ENCODE measurements at places on chromosomes 12 and 14.
A peak's percentile ranks its signal among the peaks of the same experiment; 100 is the strongest.

DNA sequence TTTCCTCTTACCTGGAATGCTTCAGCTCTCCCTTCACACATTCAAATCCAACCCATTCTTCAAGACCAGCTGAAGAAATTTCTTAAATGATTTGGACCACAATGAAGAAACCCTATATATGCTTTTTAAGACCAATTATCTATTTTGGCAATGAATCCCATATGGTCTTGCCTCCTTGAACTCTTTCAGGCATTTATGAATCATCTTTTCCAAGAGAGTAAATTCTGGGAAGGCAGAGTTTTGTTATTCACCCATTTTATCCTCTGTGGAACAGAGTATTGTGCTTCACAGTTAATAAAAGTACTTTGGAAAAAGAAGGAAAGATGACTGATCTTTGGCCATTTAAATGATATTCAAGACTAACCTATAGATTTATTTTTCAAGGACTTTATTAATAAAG is 14.0 kb downstream of the GIT2 start:
- DNase-seq: no peak

DNA sequence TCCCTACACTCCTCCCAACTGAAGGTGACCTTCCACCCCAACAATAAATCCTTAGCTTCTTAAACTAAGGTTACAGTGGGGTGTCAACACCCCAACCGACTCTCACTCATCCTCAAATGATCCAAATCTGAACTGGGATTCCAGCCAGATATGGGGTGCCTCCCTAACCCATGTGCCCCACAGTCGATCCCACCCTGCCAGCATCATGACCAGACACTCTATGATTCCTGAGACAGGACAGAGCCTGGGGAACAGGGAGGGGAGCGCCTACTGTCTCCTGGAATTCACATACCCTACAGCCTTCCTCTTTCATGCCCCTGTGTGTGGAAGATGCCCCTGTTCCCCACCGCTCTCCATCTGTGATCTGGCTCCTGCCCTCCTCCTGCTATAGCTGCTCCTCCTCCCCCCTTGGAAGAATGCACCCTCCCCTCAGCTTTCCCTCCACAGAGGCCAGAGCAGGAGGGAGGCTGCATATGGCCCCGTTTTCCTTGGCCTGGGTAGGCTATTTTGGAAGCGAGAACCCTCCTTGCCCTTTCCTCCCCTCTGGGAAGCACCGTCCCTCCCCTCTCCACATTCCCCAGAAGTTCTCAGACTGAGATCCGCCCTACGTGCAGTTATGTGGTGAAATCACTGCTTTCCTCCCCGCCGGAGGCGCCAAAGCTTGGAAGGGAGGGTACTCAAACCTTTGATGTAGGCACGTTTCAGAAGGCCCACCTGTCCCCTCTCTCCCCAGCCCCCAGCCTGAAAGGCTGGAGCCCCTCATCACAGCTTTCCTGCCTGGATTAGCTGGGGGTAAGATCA is 48.0 kb downstream of the SMUG1 start:
- DNase-seq: no peak

DNA sequence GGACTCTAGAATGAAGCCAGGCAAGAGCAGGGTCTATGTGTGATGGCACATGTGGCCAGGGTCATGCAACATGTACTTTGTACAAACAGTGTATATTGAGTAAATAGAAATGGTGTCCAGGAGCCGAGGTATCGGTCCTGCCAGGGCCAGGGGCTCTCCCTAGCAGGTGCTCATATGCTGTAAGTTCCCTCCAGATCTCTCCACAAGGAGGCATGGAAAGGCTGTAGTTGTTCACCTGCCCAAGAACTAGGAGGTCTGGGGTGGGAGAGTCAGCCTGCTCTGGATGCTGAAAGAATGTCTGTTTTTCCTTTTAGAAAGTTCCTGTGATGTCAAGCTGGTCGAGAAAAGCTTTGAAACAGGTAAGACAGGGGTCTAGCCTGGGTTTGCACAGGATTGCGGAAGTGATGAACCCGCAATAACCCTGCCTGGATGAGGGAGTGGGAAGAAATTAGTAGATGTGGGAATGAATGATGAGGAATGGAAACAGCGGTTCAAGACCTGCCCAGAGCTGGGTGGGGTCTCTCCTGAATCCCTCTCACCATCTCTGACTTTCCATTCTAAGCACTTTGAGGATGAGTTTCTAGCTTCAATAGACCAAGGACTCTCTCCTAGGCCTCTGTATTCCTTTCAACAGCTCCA is 39.6 kb downstream of the DAD1 start:
- no peak for DNase-seq

GRCh38 chr12:88810806-88811205 is 230.5 kb upstream of the KITLG start:
- DNase-seq: no peak

- no peak for DNase-seq
Observed at GRCh38 chr14:29741909-29742401, 185.7 kb downstream of the PRKD1 start.

- no peak for DNase-seq
Observed at GRCh38 chr12:50927356-50927755, 25.0 kb upstream of the HIGD1C start.

DNA sequence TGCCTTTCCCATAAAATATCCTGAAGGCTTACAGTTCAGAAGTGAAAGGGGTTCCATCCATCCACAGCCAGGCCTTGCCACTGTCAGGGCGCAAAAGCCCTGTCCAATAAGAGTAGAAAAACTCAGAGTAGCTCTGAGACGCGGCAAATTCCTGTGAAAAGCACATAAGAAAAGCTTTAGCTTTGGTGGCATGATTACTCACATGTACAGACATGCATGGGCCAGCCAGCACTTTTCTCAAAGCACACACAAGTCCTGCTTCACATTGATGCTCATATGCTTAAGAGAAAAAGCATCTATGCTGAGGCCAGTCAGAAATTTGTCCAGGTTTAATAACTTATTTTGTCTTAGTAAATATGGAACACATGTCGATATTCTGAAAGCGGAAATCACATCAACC is 25.5 kb downstream of the CLEC1A start:
- no peak for DNase-seq

DNA sequence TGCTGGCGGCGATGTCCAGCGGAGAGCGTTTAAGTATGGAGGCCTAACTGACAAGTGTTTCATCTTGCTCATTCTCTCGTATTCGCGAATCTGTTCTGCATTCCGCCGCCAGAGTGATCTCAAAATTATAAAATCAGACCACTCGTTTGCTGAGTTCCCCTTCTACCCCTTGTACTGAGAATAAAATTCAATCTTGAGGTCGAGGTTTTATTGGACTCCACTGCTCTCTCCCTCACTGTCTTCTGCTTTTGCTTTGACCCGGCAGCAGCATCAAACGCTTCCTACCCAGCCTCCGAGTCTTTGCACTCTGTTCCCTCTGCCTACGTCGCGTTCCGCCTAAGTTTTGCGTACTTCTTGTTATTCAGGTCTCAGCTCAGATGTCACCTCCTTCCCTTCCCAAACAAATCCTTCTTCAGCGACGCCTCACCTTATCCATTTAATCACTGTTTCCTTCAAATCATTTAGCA is 462 bp downstream of the KNTC1 start:
- DNase-seq: peak; percentile 40

DNA sequence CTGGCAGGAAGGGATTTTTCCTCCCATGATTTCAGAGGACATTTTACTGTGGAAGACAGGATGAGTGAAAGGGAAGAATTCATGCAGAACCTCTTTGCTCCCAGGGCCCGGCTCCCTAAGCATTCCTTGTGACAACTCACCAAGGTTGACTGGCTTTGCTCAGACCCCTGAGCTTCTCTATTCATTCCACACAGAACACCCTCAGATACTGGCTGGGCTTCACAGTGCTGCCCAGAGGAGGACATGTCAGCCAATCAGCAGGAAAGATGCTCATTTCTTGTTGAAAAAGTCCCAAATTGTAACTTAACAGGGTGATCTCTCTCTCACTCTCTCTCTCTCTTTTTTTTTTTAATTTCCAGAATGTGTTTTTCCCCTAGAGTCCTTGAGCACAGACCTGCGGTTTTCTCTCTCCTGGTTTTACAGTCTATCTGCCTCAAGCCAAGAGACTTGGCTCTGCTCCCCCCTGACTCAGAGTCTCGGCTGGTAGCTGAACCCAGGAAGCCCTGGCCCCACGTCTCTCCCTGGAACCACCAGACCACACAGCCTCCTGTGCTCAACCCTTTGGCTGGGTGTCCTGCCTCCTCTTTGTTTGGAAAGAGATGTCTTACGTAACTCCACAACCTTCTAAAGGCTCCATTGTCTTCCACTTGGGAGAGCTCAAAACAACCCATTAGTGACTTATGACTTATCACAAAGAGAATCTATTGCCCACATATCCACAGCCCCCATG is 43.9 kb downstream of the SSPN start:
- DNase-seq: no peak
